SW480 (cell line): ENCODE measurements at places on chromosomes 5 and 9.

GRCh38 chr9:135394131-135394530, 85.5 kb upstream of the PPP1R26 start:
- DNase-seq = no peak

DNA sequence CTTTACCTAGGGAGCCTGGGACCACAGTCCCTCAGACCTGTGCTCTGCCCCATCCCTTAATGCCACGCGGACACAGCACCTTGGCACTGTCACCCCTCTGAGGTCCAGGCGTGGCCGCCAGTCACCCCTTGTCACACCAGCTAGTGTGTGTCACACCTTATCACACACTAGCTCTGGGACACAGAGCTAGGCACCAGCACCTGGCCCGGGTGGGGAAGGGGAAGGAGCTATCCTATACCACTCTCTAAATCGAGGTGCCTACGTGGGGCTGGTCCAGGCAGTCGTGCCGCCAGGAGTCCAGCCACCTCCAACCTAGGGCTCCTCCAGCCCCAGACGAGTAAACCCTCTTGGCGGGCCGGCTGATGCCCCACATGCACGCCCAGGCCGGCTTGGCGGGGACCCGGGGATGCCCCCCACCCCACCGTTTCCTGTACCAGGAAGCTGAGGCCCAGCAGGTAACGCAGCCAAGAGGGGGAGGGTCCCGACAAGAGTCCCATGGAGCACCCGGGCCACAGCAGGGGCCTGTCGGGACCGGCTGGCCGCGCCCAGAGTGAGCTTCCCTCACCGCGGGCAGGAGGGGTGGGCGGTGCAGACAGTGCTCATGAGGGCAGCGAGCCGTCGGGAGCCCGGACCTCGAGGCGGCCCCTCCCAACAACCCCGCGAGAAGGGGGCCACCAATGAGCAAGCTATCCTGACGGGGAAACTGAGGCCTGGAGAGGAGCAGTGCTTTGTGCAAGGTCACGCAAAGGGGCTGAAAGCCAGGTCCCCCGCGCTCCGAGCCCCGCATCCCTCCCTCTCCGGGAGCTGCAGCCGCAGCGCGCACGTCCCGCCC, 550 bp downstream of the CORO2A start:
- no peak for DNase-seq

GRCh38 chr5:12658871-12659446, 754.7 kb upstream of the CTNND2 start:
- DNase-seq = no peak

GRCh38 chr9:115615000-115615401, 497.0 kb upstream of the TNC start:
- DNase-seq = no peak

GRCh38 chr5:152274224-152274623, 130.9 kb downstream of the NMUR2 start:
- no peak for DNase-seq

GRCh38 chr5:126300293-126300692, 122.9 kb upstream of the GRAMD2B start:
- no peak for DNase-seq

DNA sequence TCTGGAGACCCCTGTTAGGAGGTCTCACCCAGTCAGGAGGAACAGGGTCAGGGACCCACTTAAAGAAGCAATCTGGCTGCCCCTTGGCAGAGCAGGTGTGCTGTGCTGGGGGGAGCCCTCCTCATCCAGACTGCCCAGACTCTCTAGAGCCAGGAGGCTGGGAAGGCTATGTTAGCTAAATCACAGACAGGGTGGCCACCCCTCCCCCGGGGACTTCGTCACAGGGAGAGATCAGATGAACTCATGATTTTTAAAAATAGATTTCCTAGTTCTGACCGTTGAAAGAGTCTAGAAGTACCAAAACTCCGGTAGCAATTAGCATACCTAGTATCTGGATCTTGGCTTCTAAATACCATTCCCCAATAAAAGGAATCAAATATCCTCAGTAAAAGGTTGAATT, 35.0 kb upstream of the FOXB2 start:
- DNase-seq = no peak

DNA sequence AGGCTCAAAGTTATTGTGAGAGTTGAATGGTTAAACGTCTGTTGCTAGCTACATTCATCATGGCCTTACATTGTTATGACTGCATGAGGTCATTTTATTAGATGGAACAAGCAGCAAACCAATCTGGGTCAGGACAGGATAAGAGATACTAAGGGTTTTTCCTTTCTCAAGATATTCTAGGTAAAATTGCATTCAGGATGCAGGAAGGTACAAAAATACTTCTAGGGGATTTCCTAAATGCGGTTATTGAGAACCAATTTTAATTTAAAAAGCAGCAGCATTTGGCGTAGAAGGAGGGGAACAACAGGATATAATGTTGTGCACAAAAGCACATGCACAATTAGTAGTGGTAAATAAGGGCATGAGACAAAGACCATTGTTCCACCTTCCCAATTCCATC, 39.2 kb upstream of the LURAP1L start:
- DNase-seq = no peak

DNA sequence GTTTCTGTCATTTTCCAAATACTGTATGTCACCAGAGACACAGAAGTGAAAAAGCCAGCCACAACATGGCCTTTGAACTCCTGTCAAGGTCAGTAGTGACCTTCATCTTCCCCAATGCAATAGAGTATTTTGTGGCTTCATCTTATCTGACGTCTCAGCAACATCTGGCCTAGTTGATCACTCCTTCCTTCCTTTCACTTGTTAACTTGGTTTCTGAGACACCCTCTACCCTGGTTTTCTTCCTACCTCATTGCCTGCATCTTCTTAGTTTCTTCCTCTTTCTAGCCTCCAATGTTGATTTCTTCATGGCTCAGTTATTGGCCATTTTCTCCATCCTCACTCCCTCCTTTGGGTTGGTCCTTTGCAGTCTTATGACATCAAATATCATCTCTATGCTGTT, 36.3 kb downstream of the GLIS3 start:
- DNase-seq = no peak

- DNase-seq = no peak
Measured at GRCh38 chr9:88739373-88739772, 204.4 kb downstream of the NXNL2 start.

DNA sequence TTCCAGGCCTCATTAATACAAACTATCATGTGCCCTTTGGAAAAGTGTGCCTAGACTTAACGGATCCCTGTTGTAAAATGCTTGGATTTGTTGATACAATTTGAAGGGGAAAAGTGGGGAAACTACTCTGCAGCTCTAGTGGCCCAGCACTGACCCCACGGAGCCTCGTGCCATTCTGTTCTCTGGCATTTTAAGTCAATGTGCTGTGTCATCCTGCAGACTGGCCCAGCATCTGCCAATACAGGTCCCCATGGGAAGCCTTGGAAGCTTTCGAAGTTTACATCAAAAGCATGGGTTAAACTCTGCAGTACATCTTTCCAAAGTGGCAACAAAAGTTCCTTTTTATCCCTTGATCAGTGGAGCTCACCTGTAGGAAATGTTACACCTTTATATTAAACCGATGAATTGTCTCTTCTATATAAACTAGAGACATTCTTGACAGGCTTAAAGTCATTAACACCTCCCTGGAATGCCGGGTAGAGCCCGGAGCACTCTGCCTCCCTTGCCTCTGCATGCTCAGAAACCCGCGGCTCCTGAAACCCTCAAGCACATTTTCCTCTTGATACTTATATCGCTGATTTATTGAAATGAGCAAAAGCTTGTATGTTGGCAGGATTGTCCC, 596.0 kb upstream of the ADAMTS16 start:
- no peak for DNase-seq

DNA sequence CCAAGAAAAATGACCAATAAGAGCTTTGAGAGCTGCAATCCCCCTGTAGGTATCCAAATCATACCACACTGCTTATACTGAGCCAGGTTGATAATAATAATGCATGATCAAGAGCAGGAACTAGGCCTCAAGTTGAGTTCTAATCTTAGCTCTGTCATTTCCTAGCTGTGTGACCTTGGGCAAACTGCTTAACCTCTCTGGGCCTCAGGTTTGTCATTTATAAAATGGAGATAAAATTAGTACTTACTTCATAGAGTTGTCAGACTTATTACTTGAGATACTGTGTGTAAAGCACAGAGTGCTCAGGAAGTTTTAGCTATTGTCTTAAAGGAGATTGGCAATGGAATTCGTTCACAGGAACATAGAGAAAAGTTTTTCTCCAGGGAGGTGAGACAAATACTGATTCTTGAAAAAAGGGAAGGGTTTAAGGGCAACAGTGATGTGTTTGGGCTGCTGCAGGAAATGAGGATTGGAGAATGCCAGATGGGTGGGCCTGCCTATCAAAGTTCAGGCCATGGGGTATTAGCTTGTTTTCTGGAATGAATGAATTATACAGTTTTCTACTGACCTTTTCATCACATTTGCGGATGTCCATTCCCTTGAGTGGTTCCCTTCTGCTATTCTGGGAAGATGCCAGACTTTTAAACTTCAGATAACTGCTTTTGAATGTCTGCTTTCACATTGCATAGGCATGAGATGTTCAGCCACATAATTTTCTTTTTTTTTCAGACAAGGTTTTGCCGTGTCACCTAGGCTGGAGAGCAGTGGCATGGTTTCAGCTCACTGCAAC, 10.2 kb upstream of the ATP6V0E1 start:
- no peak for DNase-seq

- no peak for DNase-seq
Measured at GRCh38 chr9:77276799-77277198, 99.5 kb downstream of the VPS13A start.

GRCh38 chr5:161167016-161167767, 315.2 kb upstream of the ATP10B start:
- DNase-seq = no peak

GRCh38 chr5:134142052-134142451, 27.6 kb downstream of the TCF7 start:
- no peak for DNase-seq

DNA sequence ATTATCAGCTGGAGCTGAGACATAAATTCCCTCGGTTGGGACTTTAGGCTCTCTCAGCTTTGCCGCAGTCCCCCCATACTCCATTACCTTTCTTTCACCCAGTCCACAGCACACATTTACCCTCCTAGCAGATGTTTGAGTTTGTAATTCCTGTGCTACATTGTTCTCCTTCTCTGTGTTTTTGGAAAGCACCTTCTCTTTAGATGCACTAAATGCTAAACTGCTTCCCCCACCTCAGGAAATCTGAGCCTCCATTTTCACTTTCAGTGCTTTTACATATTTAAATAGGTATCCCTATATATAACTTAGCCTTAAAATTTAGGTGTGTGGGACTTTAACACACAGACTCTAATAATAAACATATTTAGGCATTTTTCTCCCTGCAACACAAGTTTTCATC, 356.9 kb downstream of the NFIB start:
- no peak for DNase-seq

GRCh38 chr9:38008168-38009034, 60.6 kb downstream of the SHB start:
- peak; percentile 87 for DNase-seq

DNA sequence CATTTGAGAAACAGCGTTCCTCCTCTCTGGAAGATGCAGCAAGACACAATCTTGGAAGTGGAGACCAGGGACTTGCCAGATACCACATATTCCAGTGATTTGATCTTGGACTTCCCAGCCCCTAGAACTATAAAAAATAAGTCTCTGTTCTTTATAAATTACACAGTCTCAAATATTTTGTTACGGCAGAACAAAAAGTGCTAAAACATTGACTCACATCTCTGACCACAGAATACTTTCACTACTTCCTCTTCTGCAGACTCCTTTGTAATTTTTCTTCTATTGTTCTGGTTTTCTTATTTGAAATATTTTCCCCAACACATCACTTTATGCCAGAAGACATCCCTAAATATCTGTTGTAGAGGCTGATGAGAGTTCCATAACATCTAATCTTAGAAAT, 706.1 kb upstream of the CDH18 start:
- DNase-seq = no peak

GRCh38 chr9:136584401-136584932, 38.6 kb upstream of the NOTCH1 start:
- DNase-seq = no peak

GRCh38 chr5:17172791-17173190, 44.6 kb upstream of the BASP1 start:
- DNase-seq = no peak

DNA sequence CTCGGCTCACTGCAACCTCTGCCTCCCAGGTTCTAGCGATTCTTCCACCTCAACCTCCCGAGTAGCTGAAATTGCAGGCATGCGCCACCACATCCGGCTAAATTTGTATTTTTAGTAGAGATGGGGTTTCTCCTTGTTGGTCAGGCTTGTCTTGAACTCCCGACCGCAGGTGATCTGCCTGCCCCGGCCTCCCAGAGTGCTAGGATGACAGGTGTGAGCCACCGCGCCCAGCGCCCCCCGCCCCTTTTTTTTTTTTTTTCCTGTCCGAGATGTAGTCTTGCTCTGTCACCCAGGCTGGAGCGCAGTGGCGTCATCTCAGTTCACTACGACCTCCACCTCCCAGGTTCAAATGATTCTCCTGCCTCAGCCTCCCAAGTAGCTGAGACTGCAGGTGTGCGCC, 6.6 kb downstream of the ATP6V1G1 start:
- no peak for DNase-seq

DNA sequence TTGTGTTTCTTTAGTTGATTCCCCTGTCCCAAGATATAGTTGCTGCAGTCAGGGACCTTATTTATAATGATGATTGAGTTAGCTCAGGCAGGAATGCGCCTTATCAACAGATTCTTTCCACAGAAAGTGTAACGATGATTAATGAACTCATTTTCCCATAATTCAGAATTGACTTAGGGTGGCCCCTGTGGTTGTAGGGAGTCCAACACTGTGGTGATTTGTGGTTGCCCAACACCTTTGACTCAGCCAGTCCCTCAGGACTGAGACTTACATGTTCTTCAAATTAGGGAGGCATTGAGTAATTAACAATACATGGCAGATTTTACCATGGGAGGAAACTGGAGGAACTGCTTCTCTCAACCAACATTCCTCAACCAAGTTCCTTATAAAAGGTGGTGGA, 221.9 kb downstream of the GABRG2 start:
- no peak for DNase-seq

DNA sequence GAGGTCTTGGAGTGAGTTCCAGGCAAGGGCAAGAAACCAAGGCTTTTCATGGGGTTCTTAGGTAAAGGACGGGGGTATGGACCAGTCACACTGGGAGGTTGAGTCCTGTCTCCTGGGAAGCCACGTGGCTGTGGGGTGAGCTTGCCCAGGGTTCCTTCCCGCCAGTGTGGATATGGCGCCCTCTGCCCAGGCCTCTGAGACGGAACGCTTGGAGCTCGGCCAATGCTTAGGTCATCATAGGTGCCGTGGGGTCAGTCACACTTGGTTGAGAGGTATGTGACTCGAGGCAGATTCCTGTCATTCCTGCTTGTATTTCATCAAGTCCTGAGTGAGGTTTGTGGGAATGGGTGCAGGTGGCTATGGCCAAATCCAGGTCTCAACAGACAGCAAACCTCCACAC, 46.2 kb downstream of the TENT4A start:
- peak; percentile 12 for DNase-seq

GRCh38 chr5:176536902-176537553, at the start of gene RNF44:
Gene RNF44 (minus strand): TSS chr5:176537402. CDS start chr5:176532472, 4,930 bp downstream.
- peak; percentile 99 for DNase-seq
